ENCODE measurements at places on chromosomes 11 and 22.

GRCh38 chr11:78451371-78452150, 33.9 kb upstream of the GAB2 start:
- no peak for DNase-seq

GRCh38 chr11:8717876-8718753, 35.5 kb downstream of the RPL27A start:
- no peak for DNase-seq

- DNase-seq: no peak
Measured at GRCh38 chr11:117678658-117679406, 118.2 kb downstream of the DSCAML1 start.

DNA sequence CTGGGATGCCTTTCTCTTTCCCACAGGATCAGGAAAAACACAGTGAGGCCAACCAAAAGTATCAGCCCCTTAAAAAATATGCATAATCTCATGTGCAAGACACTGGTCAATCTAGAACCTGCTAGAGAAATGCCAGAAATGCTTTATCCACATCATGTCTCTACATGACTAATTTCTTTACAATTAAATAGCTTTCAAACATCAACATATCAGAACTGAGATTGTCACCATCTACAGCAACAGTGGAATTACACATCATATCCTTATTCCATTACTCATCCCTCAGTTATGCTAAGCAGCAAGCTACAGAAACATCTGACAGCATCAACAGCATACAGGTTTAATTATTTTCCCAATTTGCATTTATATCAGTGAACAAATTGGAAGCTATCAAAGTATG, 78.8 kb downstream of the DDIAS start:
- DNase-seq: no peak

- no peak for DNase-seq
Measured at GRCh38 chr11:363948-364761, 5.1 kb upstream of the B4GALNT4 start.

DNA sequence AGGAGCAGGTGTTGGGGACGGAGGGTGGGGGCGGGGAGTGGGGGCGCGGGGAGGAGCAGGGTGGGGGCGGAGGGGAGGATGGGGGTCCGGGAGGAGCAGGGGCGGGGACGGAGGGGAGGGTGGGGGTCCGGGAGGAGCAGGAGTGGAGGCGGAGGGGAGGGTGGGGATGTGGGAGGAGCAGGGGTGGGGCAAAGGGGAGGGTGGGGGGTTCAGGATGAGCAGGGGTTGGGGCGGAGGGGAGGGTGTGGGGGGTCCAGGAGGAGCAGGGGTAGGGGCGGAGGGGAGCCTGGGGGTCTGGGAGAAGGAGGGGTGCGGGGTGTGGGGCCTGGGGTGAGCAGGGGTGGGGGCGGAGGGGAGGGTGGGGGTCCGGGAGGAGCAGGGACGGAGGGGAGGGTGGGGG, 17.1 kb downstream of the CRELD2 start:
- DNase-seq: no peak

DNA sequence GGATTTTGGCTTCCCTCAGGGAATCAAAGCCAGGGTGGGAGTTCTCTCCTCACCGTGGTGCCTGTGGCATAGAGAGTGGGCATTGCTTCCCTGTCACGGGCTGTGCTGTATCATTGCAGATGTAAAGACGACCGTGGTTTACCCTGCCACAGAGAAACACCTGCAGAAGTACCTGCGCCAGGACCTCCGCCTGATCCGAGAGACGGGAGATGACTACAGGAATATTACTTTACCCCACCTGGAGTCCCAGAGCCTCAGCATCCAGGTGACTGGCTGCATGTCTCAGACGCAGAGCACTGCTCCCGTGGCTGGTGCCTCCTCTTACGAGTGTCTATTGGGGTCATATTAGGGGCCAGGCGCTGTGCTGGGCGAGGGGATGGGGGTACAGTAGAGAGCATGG, 24.2 kb upstream of the ST3GAL4 start:
- DNase-seq: no peak

GRCh38 chr11:62430425-62430824, 11.6 kb downstream of the SCGB1A1 start:
- DNase-seq: no peak

DNA sequence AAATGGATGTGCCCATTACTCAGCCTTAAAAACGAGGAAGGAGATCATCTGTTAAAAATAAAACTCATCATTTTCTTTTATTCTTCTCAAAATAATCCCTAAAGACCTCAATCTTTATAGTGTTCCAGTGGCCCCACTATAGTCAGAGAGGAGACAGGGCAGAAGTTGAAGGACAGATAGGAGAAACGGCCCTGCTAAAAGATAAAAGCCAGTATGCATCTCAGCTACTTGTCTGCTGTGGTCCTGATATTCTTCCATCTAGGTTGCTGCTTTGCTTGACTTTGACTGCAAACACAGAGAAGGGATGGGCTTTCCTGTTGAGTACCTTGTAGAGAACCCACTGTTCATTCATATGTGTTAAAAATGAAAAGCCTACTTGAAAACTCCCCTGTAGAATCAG, 31.4 kb downstream of the NF2 start:
- no peak for DNase-seq

- DNase-seq: no peak
Measured at GRCh38 chr11:15707971-15708370, 593.2 kb downstream of the INSC start.

DNA sequence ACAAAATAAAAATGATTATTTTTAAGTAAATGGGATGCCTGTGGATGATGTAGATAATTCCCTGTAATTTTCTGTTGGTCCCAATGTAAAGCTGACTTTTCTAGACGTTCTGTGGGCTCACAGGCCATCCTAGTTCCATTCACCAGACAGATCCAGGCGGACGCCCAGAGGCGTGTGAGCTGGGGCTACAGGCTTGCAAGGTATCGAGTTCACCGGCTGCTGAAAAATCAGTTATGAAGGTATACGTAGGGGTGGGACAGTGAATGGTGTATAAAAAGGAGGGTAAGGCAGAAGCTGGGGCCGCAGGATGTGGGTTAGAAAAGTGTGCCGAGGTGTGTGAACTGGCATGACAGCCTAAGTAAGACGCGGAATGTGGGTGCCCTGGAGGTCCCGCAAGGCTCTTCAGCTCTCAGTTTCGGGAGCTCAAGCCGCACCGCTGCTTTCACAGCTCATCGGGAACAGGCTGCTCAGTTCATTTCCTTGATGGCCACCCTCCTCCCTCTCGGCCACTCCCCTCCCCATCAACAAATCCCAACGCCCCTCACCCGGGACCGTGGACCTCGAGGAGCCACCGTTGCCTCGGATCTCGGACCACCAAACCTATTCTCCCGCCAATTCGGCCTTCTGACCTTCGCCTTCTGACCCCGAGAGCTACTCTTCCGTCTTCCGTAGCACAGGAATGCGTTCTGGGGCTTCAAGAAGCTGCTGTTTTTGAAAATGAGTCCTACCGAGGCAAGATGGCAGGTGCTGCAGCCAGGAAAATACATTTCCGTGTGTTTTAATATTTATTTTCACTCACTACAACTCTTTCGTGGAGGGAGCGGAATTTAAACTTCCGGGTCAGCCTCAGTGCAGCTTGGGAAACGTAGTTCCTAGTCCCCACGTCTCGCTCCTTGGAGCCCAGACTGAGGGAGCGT, at the start of gene XNDC1N:
Gene XNDC1N (minus strand): TSS at position 775 of the 917 bp plus-strand sequence. CDS start 5,241 bp downstream, outside the sequence.
- DNase-seq: no peak

DNA sequence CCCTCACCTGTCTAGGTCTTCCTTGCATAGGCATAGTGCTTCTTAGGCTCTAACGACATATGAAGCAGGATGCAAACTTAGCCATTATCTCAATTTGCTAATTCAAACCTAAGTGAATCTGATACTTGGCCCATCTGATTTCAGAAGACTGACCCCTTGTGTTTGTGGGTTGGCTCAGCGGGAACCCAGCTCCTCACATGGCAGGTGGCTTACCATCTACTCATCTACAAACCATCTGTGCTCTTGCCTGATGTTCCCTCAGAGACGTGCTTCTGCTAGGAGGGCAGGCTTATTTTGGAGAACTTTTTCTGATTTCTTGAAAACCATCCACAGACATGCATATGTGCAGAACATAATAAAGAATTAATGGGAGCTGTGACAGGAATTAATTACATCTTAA, 15.2 kb downstream of the ELMOD1 start:
- no peak for DNase-seq

DNA sequence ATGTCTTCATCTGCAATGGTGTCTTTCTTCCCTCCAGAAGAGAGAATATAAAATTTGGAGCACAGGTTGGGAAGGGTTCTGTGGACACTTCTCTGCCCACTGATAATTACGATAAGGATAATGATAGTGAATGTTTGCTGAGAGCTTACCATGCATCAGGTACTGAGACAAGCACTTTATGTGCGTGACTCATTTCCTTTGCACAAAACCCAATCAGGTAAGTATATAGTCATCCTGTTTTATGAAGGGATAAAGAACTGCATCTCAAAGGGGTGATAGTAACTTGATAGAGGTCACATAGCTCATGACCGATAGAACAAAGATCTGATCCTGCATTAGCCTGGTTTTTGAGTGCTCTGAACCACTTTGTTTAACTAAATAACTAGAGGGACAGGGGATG, 9.4 kb downstream of the DRD2 start:
- DNase-seq: no peak

- no peak for DNase-seq
Measured at GRCh38 chr22:40616578-40616977, 19.9 kb downstream of the MRTFA start.

- DNase-seq: no peak
Measured at GRCh38 chr22:47155131-47155885, 392.9 kb downstream of the TBC1D22A start.

GRCh38 chr22:44928711-44929358, 81.0 kb downstream of the PHF21B start:
- no peak for DNase-seq
